ENCODE measurements at places on chromosomes 3 and 15.

GRCh38 chr3:57758686-57759085, 2.6 kb downstream of the SLMAP start:
- no peak for DNase-seq

- DNase-seq: no peak
Measured at GRCh38 chr15:27844018-27844666, 255.0 kb downstream of the OCA2 start.

DNA sequence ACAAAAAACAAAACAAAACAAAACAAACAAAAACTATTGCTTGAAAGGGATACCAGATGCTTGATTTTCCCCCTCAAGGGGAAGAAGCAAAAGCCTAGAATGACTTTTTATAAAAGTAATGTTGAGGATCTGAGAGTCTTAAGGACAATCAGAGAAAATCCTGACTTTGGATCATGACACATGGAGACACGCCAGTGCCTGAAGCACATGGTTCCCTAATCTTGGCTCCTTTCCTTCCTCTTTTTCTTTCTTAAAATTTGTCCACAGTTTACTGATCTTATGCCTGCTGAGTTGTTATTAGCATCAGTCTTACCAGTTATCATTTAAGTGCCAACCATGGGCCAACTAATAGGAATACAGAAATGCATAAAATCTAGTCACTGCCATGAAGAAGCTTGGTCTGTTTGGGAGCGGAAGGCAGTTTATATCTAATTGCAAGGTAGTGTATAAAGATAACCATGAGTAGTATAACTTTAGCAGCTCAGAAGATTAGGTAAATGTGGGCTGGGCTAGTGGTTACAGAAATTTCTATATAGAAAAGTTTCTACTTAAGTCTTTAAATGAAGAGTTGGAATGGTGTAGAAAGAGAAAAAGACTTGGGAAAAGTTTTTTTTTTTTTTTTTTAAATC, 6.9 kb downstream of the GLCE start:
- DNase-seq: no peak

DNA sequence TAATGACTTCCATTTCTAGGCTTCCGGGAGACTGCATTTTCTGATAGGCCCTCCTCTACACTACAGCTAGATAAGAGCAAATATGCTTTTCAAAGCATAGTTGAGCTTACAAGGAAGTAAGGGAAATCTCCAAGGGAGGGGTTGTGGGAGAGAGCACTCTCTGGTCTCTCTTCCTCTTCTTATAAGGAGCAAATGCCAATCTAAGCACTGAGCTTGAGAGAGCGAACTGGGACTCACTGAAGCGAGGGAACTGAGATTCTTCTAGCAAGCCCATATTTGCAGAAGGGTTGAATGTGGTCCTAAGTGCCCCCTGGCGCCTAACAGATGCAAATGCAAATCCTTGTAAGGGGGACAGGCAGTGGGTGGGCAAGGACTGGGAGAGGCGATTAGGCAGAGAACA, 164.8 kb downstream of the ERC2 start:
- no peak for DNase-seq

DNA sequence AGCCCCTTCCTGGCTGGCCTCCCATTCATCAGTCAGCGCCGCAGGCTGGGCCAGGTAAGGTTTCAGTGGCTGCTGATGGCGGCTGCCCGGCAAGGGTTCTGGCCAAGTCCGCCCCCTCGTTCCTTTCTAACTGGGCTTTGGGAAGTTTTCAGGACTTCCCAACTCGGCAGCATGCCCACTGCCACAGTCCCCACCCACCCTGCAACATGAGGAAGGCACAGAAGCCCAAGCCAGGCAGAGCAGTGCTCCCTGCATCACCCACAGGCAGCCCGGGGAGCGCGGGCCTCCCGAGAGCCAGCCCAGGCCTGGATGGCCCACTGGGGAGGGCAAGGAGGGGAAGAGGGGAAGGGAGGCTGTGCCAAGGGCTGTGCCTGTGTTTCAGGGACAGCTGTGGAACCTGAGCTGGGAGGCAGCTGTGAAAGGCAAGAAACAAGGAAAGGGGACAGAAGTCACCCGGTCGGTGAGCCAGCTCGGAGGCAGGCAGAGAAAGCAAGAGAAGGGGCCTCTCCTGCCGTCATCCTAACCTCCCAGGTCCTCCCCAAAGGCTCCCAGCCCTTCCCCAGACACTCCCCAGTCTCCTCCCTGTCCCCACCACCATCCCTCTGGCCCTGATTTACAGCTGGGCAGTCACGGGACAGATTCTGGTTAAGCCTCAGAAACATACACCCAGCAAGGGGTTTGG, 73.9 kb downstream of the CPN2 start:
- no peak for DNase-seq

DNA sequence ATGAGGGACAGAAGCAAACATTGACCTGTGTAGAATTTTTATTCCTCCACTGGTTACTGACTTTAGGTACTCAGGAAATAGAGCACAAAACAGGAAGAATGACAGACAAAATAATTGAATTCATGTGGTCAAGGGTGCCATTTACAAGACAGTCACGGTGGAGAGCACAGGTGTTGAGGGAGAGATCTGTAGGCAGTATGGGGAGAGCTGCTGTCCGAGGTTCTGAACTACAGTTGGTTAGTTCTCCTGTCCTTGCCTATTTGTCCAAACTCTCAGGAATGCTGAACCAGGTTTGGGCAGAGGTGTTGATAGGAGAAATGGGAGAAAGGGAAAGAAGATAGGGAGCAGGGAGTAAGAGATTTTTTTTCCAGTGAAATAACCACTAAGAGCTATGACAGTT, 178.5 kb upstream of the ZBTB20 start:
- DNase-seq: no peak

DNA sequence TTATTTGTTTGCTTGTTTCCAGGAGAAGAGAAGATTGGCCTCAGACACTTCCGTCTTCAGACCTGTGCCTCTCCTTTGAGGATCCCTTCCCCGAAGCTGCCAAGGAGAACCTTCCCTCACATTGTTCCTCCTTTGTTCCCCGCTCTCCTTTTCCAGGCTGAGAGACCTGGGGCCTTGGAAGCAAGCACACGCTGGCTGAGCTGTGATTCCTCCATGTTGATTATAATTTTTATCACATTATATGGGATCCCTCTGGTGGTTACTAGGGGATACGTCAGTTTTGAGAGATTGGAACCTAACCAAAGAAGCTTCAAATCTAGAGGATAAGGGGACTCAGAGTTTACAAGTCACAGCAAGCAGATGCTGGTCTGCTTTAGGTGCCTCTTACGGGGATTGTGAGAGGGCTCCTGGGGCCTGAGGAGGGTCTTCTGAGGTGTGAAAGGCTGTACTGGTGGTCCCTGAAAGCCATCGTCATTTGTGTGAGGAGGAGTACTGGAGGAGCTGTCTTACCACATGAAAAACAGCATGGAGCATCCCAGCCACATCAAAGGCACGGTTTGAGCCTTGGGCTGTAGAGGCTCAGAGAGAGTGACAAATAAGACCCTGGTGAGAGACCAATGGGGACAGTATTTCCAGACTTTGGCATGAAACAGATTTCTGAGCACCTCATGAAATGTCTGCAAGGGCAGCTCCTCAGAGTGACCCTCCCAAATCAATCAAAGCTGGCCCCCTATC, 760.1 kb upstream of the CFAP20DC start:
- no peak for DNase-seq

DNA sequence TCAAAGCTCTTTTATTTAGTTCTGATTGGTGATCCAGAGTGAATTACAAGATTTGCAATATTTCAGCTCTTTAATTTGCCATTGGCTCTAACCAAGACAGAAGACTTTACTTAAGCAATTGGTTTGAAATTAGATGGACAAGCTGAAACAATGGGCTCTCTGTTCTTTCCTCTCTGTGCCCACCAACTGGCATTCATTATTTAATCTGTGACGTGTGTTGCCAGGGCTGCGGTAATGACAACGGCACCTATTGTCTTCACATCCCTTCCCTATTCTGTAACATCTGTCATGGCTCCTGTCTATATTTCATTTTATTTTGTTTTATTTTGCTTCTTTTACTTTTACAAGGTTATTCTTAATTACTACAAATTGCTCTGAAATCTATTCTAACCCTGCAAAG, 33.9 kb downstream of the PLD1 start:
- DNase-seq: no peak

DNA sequence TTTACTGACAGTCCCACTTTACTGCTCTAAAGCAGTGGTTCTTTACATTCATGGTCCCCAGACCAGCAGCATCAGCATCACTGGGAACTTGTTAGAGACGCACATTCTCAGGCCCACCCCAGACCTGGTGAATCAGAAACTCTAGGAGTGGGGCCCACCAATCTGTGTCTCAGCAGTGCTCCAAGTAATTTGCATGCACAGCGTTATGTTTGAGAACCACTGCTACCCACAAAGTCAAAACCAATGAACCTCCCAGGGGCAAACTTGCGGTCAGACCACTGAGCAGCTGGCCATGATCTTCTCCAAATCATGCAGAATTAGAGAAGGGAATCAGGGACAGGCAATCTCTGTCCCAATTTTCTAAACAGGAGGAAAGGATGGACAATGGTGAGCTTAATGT, 58.5 kb downstream of the ST8SIA2 start:
- no peak for DNase-seq

- DNase-seq: no peak
Measured at GRCh38 chr3:20145874-20146273, 40.1 kb downstream of the SGO1 start.

- DNase-seq: no peak
Measured at GRCh38 chr15:76056931-76057330, 2.9 kb upstream of the TMEM266 start.

GRCh38 chr15:37076543-37076942, 23.8 kb downstream of the MEIS2 start:
- DNase-seq: no peak

- no peak for DNase-seq
Measured at GRCh38 chr3:11480663-11481298, 162.9 kb downstream of the VGLL4 start.

GRCh38 chr3:187165144-187165543, 25.8 kb upstream of the RPL39L start:
- DNase-seq: no peak

GRCh38 chr3:195117978-195118581, 152.9 kb downstream of the XXYLT1 start:
- DNase-seq: no peak

DNA sequence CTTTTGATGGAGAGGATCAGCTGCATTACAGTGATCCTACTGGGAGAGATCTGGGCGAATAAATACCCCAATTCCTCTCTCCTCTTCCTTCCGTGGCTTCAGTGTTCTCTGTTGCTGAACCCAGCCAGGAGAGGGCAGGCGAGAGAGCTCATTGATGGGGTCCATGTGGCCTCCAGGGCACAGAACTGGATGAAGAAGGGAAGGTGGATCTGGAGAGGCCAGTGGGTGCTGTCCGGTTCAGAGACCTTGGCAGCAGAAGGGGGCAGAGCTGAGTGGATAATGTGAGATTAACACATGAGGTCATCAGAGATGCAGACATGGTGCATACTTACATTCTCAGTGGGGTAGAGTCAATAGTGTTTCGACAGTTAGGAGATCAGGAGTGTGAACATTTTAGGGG, 193.6 kb downstream of the CLSTN2 start:
- DNase-seq: no peak

- DNase-seq: no peak
Measured at GRCh38 chr15:51405693-51406523, 64.5 kb downstream of the GLDN start.

DNA sequence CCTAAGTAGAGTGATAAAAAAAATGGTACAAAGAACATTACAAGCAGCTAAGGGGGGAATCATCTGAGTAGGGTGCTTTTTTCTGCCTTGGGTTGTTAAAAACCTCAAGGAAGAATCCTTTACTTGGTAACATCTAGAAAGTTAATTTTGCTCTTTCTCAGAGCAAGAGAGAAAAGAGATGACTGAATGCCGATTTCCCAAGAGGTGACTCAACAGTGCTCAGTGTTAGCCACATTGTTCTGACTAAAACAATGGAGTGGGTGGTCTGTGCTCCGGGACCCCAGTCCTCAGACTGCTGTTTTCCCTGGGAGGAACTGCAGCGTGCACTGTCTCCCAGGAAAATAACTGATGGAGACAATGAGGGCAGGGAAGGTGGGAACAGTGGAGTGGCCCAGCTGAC, 41.1 kb upstream of the RASGRP1 start:
- no peak for DNase-seq

GRCh38 chr15:58064082-58064979, 1.2 kb downstream of the ALDH1A2 start:
- DNase-seq: no peak

- no peak for DNase-seq
Measured at GRCh38 chr15:40926659-40927494, 2.3 kb upstream of the DLL4 start.

DNA sequence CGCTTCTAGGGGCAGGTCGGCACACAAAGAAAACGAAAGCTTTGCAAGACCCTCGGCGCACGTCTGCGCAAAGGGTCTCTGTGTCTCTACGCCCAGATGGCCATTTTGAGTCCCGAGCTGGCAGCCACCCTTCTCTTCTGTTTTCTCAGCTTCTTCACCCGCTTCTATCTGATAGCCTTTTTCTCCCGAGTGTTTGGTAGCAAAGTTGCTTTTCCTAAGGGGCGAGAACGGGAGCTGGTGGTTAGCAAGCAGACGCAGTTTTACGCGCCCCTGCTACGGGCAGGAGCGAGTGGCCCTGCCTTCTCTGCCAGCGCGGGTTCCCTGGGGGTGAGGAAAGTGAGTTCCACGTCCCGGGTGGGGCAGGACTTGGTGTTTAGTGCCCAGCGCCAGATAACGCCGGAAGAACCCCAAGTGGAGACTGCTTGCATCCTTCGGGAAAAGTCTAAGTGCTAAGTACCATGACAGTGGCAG, 2.9 kb upstream of the MKRN2 start:
- no peak for DNase-seq

- DNase-seq: no peak
Measured at GRCh38 chr3:35426366-35426958, 212.9 kb upstream of the ARPP21 start.

DNA sequence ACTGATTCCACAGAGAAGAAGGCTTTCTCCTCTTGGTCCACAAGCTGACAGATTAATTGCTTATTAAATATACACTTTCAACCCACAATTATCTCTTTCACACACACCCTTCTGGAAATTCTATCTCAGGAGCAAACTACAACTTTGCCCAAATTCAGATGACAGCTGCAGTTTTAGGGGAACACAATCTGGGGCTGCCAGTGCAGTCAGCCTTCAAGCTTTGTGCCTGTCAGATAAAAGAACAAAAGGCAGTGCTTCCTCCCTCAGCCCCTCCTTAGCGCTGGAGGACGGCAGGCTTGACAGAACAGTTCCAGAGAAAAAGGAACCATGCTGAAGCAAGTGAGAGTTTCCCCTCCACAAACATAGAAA, 99.6 kb downstream of the TMCC1 start:
- no peak for DNase-seq

GRCh38 chr3:137300703-137301102, 342.9 kb downstream of the IL20RB start:
- no peak for DNase-seq

- DNase-seq: no peak
Measured at GRCh38 chr3:59784164-59784563, 734.3 kb upstream of the CFAP20DC start.

- DNase-seq: peak; percentile 19
Measured at GRCh38 chr3:151135541-151136337, 50.3 kb downstream of the MED12L start.

- no peak for DNase-seq
Measured at GRCh38 chr3:128367221-128367620, 99.5 kb downstream of the DNAJB8 start.

Measured in activated effector memory CD4-positive, alpha-beta T cell treated with Interleukin-2 at 50 U/mL for 16 hours (primary cell).